ENCODE measurements at places on chromosomes 13 and 19.
A peak's percentile ranks its signal among the peaks of the same experiment; 100 is the strongest.

DNA sequence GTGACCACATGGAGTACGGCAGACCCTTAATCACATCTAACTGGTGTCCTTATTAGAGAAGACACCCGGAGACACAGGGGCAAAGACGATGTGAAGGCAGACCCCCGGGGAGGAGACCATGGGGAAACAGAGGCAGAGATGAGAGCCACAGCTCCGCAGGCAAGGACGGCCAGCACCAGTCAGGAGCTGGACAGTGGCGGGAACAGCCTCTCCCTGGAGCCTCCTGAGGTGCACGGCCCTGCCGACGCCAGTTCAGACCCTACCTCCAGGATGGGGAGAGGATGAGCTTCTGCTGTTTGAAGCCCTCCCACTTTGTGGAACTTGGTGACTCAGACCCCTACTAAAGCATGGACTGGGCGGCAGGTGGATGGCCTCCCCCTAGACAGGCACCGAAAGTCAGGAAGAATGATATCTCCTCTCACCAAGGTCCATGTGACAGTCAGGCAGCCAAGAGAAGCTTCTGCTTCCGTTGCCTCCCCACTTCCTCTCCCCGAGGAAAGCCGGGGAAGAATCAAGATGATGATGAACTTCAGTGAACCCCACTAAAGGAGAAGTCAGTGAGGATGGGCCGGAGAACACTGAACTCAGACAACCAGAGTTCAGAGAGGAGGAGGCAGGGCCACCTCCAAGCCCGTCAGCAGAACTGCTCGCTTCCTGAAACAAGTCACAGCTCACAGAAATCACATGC, 25.4 kb downstream of the RAB20 start:
- peak; percentile 68 for DNase-seq

GRCh38 chr13:75803164-75803611, 167.1 kb downstream of the LMO7 start:
- no peak for DNase-seq

DNA sequence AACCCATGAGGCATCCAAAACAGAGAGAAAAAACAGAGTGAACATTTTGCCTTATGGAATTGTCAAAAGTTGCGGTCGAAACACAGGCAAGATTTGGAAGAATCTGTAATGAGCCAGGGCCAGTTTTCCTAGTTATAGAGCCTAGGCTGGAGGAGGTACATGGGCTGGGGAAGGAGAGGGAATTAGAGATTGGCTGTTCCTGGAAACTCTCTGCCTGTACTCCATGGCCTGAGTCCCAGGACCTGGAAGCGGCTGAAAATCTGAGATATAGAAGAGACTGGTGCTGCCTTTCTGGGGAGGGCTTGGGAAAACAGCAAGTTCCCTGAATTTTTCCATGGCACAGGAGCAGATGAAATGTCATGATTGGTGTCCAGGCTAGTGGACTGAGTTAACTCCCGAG, 122.8 kb upstream of the KLF12 start:
- peak; percentile 18 for DNase-seq

DNA sequence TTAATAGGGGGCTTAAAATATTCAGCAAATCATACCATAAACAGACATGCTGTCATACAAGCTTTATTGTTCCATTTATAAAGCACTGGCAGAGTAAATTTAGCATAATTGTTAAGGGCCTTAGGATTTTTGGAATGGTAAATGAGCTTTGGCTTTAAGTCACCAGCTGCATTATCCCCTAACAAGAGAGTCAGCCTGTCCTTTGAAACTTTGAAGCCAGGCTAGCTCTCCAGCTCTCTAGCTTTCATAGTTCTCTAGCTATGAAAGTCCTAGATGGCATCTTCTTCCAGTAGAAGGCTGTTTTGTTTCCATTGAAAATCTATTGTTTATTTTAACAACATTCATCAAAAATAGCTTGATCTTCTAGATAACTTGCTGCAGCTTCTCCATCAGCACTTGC, 420.8 kb upstream of the GPC6 start:
- no peak for DNase-seq

- no peak for DNase-seq
Measured at GRCh38 chr19:29154163-29154562, 58.8 kb downstream of the UQCRFS1 start.

DNA sequence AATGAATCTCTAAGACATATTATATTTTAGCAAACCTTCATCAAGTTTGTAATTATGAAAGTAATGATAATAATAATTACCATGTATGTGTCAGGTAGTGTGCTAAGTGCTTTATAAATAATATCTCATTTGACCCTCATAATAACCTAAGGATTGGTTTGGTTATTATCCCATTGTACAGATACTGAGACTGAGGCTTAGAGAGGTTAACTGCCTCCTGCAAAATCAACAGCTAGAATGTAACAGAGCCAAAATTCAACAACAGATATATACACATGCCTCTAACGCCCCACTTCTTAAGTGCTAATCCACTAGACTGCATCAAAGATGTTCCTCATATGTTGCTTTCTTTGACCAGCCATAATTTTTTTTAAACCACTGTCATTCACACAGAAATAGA, 140.8 kb downstream of the ZAR1L start:
- DNase-seq, result no peak

GRCh38 chr19:55484593-55485438, at the start of gene NAT14:
NAT14 (plus strand) TSS chr19:55485188; CDS start chr19:55485709, 521 bp downstream.
- peak; percentile 67 for DNase-seq

- no peak for DNase-seq
Measured at GRCh38 chr13:110471833-110472162, 89.7 kb downstream of the RAB20 start.

DNA sequence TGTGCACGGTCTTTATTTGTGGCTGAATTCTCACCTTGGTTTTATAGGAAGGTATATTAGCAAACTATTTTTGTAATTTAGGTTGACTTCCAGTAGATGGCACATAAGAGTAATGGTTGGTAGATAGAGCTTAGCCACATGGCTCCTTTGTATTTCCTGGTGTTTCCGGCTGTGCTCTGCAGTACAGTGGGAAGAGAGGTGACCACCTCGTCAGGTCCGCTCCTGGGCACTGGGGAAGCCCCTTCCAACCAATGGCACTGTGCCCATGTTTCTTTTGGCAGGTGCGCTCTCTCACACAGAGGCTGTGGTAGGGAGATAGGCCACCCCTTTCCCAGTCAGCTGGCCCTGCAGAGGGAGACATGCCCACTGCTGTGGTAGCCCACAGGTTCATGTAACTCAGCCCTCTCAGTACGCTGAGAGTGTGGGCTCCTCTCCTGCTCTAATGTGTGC, 74.3 kb upstream of the ATP12A start:
- no peak for DNase-seq

GRCh38 chr13:26343816-26344215, 89.9 kb downstream of the CDK8 start:
- no peak for DNase-seq

DNA sequence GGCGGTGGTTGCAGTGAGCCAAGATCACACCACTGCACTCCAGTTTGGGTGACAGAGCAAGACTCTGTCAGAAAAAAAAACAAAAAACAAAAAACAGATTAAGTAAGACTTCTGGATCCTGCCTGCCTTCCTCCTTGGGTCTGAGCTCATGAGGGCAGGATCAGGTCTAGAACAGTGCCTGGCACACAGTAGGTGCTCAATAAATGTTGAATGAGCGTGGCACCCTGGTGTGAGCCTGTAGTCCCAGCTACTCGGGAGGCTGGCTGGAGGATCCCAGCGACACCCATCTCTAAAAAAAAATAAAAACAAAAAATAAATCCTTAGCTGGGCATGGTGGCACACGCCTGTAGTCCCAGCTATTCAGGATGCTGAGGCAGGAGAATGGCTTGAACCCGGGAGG, 2.8 kb upstream of the CDC37 start:
- DNase-seq, result no peak

- DNase-seq, result no peak
Measured at GRCh38 chr13:71358218-71358617, 508.8 kb downstream of the DACH1 start.

DNA sequence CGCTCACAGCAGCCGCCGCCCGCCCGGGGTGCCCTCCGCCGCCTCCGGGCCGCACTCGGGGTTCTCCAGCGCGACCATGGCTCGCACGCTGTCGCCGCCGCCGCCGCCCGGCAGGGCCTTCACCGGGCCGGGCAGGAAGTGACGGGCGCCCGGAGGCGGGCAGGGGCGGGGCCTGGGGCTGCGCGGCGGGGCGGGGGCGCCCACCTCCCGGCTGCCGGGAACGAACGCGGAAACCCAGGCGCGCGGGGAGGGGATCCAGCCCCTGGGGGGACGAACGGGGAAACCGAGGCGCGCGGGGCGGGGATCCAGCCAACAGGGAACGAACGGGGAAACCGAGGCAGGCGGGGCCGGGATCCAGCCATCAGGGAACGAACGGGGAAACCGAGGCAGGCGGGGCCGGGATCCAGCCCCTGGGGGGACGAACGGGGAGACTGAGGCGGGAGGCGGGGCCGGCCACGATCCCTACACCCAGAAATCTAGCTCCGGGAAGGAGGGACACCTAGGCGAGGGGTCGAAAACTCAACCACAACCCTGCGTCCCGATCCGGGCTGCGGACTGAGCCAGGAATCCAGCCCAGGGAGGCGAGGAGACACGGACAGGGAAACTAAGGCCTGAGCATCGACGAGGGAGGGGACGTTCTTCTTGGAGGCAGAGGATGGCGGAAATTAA, at the start of gene R3HDM4:
Gene R3HDM4, minus strand, starts transcription at position 140 of the 669 bp plus-strand sequence. Its CDS starts 62 bp downstream, at position 78.
- DNase-seq, result peak; percentile 91

GRCh38 chr13:28056970-28057712, 43.2 kb downstream of the FLT3 start:
- no peak for DNase-seq

DNA sequence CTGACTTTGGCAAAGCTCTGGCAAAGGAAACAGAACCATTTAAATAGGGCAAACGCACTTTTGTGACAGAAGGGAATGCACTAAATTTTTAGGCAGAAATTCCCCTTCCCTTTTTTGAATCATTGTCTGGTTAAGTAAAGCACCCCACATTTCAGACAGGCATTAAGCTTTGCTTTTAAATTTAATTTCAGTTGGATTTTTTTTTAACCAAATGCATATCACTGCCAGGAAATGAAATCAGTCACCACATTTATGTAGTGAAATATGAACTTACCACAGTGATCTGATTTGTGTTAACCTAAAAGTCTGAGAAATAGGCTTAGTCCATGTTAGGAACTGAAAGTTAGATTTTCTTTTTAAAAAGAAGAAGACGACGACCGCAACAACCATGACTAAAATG, 10.8 kb downstream of the GPR183 start:
- no peak for DNase-seq

DNA sequence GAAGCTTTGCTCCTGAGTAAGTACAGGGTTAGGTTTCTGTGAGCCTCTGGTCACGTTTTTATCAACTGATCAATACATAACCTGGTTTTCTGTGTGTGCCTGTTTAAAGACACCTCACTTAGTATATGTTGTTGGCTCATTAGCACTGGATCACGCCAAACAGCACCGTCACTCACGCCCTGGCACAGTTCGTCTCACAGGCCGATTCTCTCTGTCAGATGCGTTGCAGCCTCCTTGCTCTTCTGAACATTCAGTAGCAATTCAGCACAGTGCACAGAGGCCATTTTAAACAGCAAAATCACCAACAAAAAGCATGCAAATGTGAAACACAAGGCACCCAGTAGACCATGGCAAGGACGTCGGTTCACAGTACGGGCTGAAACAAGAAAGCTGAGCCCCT, 288.5 kb downstream of the IRS2 start:
- DNase-seq, result no peak

GRCh38 chr13:74264333-74264732, 130.1 kb upstream of the KLF12 start:
- DNase-seq, result no peak

DNA sequence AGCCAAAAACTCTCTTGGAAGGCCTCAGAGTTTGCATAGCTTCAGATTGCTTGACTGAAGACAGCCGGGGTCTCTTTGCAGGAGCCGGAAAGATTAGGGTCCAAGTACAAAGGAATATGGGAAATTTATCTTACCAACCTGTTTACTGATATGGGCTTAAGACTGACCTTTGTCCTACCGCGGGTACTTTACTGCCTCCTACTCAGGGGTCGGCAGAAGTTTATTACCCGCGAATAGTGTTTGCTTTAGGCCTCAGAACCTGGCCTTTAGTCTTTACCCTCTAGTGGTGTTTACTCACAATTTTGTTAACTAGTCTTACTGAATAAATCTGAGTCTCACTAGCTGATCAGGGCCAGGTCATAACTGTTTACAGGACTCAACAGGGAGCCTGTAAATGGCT, 765.4 kb upstream of the SPRY2 start:
- no peak for DNase-seq

GRCh38 chr13:111033172-111034130, 81.7 kb upstream of the ARHGEF7 start:
- DNase-seq, result no peak

DNA sequence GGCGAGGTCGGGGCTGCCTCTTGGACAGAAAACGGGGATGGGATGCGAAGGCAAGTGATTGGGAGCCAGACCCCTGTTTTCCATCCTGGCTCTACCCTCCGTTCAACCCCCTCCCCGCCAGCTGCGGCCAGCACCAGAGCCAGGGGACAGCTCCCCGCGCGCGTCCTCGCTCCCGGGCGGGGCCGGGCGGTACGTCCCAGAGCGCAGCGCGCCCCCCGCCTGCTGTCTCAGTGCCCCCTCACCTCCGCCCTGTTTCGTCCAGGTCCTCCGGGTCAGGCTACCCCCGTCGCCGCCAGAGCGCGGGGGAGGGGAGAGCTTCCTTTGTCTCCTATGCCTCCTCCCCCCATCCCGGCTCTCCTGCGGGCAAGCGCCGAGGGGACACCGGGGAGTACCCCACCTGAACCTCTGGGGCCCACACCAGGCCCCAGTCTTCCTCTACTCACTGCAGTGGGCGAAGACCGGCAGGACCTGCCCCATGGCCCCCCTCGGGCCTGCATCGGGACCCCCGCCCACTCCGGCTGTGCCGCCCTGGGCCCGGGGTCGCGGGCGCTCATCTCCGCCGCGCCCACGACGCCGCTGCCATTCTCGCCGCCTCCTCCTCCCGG, 396 bp downstream of the RTN2 start:
- peak; percentile 59 for DNase-seq

DNA sequence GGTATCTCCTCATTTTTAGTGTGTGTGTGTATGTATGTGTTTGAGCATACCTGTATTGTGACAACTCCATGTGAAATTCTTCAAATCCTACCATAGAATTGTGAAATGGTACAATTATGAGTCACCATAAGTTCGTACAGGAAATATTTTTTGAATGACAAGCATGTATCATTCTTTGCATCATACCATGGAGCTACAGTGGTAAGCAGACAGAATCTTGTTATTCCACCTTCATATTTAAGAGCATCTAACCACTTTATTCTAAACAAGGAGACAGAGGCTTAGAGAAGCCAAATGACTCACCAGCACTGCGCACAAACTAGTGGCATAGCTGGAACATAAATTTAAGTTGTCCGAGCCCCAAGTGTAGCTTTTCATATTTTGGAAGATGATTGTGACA, 4.5 kb upstream of the EPSTI1 start:
- no peak for DNase-seq

- peak; percentile 40 for DNase-seq
Measured at GRCh38 chr13:32022311-32022710, 9.3 kb upstream of the FRY start.

DNA sequence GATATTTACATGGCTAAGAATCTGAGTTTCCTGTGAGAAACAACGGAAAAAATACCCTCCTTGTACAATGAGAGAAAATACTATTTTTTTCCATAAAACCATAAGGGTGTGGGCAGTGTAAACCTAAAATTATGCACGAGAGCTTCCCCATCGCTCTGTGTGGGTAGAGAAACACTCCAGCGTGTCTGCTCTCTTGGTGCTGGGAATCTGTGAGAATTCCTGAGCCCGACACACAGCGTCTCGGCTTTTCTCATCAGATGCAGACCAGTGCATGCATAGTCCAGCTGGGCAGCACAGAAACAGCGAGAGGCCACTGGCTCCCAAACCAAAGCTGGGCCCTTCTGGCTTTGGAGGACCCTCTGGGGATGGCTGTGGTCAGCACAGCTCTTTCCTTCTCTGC, 12.0 kb downstream of the PLPP2 start:
- DNase-seq, result no peak
